Mesenchymal stem cell (in vitro differentiated cells and primary cell): ENCODE measurements at places on chromosomes 2 and 18.

DNA sequence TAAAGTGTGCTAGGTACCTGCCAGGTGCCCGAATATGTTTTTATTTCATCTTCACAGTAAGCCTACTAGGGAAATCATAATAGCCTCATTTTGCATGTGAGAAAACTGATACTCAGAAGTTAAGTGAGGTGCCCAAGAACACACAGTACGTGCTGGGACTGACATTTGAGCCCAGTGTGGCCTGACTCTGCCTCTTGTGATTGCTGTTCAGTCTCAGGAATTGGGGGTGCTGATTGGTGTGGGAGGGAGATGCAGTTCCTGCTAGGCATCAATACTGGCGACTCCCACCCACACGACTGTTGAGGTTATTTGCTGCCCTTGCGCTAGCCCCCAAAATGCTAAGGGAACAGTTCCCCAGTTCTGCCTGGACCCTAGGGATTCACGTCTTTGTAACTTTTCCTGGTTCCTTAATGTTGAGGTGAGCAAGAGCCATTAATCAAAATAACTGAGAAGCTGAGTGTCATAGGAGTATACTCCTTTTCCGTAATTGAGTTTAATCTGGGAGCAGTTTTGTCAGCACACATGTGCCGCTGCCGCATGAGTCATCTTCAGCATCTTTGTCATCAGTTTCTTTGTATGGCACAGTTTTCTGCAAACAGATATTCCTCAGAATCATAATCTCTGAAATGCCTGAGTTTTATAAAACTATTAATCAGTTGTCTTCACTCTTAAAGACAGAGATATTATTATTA is 120.7 kb downstream of the NCK2 start:
- peak; percentile 37 for DNase-seq

DNA sequence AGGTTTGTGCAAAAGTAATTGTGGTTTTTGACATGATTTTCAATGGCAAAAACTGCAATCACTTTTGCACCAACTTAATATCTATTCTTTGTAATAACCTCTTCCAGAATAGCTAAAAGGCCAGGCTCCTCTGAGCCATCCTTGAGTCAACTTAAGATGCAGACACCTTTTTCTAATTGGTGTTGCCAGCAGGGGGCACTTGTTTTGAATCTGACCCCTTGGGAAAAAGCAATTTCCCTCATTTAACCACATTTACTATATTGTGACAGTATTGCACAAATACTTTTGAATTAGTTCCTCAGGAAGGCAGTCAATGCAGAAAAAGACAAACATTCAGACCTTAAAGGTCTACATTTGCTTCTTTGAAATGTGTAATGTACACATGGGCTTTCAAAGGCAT is 78.6 kb upstream of the GALNT5 start:
- no peak for DNase-seq

DNA sequence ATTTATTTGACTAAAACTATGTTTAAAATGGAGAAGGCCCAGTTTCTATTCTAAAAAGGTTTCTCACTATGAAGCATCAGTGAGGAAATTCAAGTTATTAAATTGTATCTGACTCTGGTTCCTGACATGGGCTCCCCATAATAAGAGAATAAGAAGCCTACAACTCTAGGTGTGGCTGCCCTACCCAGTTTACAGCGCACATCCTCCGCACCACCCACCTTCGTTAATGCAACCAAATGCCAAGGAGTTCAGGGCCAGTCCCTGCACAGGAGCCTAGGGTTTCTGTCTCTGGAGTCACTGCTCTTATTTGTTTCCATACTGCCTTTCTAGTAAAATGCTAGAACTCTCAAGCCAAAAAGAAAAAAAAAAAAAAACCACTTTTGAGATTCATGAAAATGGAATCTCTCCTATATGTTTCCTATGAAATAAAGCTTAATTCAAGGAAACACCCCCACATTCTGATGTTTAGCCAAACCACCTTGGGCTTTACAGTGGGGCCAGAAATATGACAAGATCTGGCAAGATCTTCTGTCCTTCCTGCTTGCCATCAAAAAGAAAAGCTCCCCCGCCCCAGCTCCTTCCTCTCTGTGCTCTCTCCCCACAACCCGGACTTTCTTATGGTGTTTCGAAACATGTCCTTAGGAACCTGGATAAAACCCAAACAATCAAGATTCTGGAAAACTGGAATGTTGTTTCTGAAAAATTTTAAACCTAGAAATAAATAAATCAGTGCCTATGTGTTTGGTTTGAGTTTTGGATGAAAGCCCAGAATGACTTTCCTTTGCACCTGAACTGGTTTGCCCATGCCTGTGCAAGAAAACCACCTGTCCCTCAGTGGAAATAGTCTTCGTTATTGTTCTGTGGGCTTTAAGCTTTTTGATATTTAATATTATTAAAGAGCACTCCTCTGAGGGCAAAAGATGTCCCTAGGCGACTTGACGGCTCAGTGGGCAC is 136.7 kb downstream of the SP3 start:
- no peak for DNase-seq

DNA sequence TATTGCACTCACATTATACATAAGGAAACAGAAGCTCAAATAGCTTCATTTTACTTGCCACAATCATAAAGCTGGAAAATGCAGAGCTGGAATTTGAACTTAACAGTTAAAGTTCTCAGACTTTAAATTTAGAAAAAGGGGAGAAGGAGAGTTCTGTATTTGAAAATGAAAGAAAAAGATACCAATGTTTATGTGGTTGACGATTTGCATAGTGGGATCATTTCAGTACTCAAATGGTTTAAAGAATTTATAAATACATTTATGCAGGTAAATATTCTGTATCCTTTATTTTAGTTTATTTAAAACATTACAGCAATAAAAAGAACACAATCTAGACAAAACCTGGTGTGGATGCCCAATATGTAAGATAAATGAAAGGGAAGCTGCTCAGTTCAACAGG is 25.5 kb upstream of the STAT4 start:
- no peak for DNase-seq

DNA sequence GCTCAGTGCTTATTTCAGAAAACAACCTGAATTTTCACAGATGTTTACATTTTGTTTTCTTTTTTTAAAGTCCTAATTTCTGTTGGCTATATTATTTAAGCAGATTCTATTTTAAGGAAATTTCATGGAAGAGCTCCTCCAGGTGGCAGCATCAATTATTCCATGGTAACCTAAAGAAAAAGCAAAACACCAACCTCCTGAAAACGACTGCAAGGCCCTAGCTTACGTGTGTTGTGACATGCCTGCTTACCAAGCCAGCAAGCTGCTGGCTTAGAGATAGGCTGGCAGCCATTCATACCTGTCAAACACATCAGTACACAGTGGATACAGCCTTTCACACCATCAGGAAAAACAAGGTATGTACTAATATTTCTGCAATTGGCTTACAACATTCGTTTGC is 64.9 kb downstream of the LPIN2 start:
- DNase-seq = peak; percentile 56

GRCh38 chr18:25038261-25038660 is 313.7 kb downstream of the ZNF521 start:
- no peak for DNase-seq

- no peak for DNase-seq
Observed at GRCh38 chr2:79686884-79687283, 174.0 kb downstream of the CTNNA2 start.

- DNase-seq = no peak
Observed at GRCh38 chr2:123656590-123656989, 368.5 kb upstream of the CNTNAP5 start.

DNA sequence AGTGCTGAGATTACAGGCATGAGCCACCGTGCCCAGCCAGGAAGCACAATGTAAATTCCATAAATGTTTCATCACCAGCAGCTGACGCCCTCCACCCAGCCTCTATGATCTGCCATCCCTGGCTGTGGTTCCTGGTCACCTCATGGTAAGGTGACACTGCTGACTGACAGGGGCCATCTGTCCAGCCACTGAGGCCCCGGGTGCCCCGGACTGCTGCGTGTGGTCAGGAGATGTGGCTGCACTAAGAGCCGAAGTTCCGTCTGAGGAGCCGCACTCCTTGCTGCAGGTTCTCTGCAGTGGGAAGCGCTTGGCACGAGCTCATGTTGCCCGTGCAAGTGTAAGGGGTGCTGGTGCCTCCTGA is 10.9 kb downstream of the NTSR2 start:
- DNase-seq = no peak

DNA sequence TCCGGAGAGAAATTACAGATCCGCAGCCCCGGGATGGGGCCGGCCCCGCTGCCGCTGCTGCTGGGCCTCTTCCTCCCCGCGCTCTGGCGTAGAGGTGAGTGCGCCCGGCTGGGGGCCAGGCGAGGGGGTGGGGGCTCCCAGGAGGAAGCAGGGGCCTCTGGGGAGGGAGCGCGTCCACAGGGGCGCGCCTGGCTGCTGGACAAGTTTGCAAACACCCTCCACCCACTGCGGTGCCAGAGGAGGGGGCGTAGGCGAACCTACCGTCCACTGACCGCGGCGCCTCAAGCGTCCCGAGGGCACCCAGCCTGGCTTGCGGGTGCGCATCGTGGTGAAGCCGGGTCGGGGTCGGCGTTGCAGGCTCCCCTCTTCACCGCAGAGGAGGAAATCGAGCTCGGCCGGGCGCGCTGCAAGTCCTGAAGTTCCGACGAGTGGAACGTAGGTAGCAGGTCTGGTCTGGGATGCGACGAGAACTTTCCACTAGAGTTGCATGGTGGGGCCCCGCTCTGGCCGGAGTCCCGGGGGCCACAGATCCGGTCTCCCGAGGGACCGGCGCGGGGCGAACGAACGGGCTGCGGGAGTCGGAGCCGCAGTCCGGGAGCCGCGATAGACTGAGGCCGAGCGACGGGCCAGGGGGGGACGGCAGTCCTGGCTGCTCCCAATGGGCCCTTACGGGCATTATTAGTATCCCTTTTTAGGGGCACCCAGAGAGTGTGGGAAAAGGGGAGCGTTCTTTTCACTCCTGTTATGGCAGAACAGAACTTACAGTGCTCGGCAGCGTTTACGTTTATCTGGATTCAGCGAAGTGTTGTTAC is 502 bp downstream of the MERTK start:
- DNase-seq = peak; percentile 41

- no peak for DNase-seq
Observed at GRCh38 chr2:48668992-48669391, 51.3 kb downstream of the GTF2A1L start.

- DNase-seq = no peak
Observed at GRCh38 chr2:79191081-79191480, 31.5 kb upstream of the REG3A start.

- peak; percentile 67 for DNase-seq
Observed at GRCh38 chr18:26656944-26657536, 108.7 kb upstream of the KCTD1 start.

- no peak for DNase-seq
Observed at GRCh38 chr18:12085136-12085535, 8.5 kb upstream of the ANKRD62 start.

DNA sequence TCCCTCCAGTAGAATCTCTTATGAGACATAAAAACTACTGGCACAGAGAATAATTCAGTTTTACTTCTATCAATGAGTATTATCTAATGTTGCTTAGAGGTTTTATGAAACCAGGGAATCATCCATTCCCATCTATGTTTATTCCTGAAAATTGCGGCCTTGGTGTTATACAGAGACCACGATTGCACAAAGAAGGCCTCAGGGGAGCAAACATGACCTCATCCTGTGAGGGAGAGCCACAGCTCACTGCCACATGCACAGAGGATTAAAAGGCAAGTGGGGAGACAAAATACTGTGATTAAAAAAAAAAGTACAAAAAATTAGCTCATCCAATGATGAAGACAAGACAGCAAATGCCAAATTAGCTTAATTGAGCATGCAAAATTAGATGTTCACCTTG is 111.8 kb upstream of the SLC35G4 start:
- DNase-seq = peak; percentile 69

DNA sequence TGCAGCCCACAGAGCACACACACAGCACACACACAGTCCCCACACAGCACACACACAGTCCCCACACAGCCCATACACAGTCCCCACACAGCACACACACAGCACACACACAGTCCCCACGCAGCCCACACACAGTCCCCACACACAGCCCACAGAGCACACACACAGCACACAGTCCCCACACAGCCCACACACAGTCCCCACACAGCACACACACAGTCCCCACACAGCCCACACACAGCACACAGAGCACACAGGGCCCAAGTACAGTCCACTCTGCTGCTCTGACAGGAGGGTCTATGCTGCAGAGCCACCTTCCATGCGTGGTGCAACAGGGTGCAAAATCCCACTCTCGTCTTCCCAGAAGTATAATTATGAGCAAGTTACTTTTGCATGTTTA is 240.5 kb upstream of the SALL3 start:
- no peak for DNase-seq

GRCh38 chr2:124810132-124810531 is 785.0 kb downstream of the CNTNAP5 start:
- DNase-seq = peak; percentile 32

DNA sequence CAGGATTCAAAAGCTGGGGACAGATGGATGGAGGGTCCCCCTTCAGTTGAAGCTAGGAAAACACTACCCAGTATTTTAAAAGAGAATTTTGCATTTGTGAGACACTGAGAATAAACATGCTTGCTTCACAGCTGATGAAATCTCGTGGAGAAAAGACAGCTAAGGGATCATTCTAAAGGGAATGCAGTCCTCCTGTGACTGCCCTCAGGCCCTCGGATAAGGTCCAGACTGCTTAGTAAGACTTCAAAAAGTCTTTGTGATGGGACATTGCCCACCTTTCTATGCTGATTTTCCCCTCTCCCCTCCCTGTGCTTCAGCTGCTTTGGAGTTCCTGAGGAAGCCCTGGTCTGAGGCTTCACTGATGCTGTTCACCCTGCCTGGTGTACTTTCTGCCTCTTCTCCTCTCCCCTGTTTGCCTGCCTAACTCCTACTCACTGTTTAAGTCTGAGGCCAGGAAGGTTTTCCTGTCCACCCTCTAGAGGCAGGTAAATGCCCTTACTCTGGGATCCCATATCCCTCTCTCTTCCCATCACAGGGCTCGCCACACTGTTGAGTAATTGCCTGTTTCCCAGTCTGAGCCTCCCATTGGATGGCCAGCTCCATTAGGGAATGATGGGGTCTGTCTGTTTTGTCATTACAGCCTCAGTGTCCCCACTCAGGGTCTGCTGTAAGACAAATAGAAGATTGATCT is 26.6 kb downstream of the POLE4 start:
- no peak for DNase-seq

- DNase-seq = no peak
Observed at GRCh38 chr18:55317864-55318263, 270.1 kb downstream of the TCF4 start.

DNA sequence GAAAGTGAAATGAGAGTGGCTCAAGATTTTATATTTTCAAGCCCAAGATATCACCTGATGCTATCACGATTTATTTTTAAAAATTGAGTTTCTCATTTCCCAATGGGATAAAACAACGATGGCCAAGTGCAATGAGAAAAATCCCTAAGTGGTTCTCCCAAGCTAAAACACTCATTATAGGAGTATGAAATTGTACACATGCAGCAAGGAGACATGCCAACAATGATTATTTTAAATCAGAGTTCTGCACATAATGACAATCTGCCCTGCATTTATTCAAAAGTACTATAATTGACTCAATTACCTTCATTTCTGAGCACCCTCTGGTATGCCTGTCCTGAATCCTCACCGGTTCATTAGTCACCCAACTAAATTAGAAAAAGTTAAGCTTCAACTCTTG is 12.7 kb downstream of the CYTIP start:
- no peak for DNase-seq
